ENCODE measurements at places on chromosomes 4 and X. TPM values are rescaled to one million over a fixed set of nuclear protein-coding genes. Genes with fewer than 3 reads are reported as not detected.

The ZCCHC12 gene
- not detected for polyA plus RNA-seq

The NPY2R gene
- polyA plus RNA-seq = not detected

DNA sequence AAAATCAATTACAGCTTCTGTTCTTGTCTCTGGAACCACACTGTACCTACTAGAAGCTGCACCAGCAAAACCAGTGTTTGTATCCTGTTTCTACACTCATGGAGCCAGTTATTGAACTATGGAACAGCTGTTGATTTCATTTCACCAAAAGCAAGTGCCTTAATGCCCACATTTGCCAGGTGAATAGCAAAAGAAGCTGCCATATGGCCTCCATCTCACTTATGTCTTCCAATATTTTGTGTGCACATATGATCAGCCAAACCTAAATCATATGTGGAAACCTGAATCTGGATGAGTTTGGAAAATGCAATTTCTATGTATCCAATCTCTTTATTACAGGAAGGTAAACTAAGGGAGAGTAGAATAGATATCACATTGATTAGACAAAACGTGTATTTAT, 415.8 kb upstream of the GRID2 start:
- DNase-seq = no peak
- no peaks in the 10 kb centered on the region for H3K4me1 ChIP-seq
- no peaks in the 10 kb centered on the region for H3K27me3 ChIP-seq
- H3K4me3 ChIP-seq = no peak overlapping the region
- no peak overlapping the region for H3K27ac ChIP-seq

DNA sequence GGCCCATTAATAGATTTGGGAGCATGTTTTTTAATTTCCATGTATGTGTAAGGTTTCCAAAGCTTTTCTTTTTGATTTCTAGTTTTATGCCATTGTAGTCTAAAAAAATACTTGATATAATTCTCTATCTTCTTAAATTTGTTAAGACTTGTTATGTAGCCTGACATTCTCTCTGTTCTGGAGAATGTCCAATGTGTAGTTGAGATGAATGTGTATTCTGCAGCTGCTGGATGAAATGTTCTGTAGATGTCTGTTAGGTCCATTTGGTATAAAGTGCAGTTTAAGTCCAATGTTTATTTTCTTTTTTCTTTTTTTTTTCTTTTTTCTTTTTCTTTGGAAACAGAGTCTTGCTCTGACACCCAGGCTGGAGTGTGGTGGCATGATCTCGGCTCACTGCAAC, 378.5 kb upstream of the MAD2L1 start:
- no peaks in the 10 kb centered on the region for H3K27me3 ChIP-seq
- DNase-seq = no peak
- no peaks in the 10 kb centered on the region for H3K4me1 ChIP-seq
- H3K36me3 ChIP-seq = no peaks in the 10 kb centered on the region
